ENCODE measurements at places on chromosomes 2 and 18.

DNA sequence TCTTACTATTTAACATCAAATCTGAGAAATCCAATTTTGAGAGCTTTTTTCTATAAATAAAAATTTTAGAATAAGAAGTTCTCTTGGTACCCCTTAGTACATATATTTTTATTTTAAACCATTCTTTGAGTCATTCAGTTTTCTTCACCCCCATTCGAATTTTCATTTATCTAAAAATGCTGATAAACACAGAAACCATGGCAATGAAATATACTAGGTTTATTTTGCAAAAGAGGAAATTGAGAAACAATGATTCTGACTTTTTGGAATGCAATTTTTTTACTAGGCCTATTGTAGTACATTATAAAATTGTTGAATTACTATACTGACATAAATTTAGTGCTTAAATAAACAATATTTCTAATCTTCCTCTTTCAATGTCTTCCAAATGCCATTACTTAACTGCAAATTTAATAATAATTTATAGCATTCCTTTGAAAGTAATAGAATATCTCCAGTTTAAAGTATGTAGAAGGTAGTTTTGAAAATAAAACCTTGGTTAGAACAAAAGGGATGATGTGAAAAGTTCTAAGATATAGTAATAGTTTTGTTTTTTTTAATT is 46.3 kb downstream of the TANK start:
- DNase-seq, result no peak

DNA sequence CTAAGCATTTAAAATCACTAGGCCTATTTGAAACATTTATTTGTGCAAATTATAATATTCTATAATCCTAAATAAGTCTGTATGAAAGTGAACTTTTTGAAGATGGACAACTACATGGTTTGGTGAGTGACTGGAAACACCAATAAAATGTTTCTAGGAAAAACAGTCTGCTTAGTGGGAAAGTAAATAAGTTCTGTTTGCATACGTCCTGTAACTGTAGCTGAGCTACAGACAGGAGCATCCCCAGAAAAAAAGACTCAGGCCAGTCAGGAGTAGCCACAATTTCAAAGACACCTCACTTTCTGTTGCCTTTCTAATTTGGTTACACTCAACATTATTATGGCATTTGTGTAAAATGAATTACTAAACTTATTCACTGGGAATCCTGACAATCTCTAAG is 28.4 kb upstream of the KCNJ3 start:
- no peak for DNase-seq

DNA sequence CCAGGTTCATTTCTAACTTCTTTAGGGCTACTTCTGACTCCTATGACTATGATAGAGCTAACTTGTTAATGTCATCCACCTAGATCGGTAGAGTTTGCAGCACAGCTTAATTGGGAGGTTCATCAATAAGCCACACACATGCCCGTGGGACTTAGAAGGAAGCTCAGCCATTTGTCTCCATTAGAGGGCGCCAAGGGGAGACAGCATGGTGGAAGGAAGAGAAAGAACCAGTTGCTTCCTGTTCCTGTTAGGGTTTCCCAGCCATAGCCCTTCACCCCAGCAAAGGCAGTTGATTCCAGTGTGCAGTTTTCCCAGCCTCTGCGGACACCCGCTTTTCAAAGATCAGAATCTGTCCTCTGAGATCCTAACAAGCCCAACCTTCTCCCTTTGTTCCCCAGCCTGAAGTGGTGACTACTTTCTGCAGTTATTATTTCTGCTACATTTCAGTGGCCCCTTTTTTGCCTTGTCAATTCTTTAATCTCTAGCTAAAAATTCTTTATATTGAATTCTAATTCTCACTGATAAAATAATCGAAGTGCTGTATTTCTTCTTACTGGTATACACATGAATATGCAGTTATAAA is 30.3 kb downstream of the MAIP1 start:
- DNase-seq, result peak; percentile 83

DNA sequence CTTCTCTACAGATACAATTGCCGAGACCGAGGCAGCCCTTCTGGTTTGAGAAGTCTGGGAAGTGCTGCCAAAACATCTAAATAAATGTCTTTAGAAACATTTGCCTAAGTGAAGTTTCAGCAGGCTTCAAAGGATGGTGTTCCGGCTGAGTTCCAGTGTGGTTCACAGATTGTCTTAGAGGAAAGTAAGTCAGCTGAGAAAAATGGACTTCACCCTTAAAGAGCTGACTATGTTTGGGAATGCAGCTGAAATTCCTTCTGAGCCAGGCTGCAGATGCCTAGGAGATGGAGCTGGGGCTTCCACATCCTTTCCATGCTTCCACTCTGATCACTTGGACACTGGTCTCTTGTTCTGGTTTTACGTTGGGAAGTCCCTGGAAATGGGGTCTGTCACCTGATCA is 83.6 kb downstream of the FHOD3 start:
- no peak for DNase-seq

- no peak for DNase-seq
Measured at GRCh38 chr2:108626995-108627394, 92.3 kb upstream of the RANBP2 start.

DNA sequence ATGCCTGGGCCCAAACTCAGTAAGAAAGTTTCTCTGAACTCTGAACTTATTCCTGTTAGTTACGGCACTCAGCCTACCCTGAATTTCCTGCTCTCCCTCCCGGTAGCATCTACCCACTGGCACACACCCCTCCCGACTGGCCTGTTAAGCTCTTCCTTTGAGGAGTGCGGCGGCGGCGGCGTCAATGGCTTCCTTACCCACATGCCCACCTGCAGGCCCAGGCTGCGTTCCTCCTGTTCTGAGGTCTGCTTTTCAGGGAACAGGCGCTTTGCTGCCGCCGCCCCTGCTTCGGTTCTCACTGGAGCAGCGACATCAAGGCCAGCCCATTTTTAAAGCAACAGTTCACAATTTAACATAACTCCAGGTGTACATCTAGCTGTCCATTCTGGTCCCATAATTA is 432.4 kb downstream of the DCDC2C start:
- DNase-seq, result no peak

GRCh38 chr2:102558463-102558862 is 60.9 kb upstream of the SLC9A2 start:
- DNase-seq, result no peak

DNA sequence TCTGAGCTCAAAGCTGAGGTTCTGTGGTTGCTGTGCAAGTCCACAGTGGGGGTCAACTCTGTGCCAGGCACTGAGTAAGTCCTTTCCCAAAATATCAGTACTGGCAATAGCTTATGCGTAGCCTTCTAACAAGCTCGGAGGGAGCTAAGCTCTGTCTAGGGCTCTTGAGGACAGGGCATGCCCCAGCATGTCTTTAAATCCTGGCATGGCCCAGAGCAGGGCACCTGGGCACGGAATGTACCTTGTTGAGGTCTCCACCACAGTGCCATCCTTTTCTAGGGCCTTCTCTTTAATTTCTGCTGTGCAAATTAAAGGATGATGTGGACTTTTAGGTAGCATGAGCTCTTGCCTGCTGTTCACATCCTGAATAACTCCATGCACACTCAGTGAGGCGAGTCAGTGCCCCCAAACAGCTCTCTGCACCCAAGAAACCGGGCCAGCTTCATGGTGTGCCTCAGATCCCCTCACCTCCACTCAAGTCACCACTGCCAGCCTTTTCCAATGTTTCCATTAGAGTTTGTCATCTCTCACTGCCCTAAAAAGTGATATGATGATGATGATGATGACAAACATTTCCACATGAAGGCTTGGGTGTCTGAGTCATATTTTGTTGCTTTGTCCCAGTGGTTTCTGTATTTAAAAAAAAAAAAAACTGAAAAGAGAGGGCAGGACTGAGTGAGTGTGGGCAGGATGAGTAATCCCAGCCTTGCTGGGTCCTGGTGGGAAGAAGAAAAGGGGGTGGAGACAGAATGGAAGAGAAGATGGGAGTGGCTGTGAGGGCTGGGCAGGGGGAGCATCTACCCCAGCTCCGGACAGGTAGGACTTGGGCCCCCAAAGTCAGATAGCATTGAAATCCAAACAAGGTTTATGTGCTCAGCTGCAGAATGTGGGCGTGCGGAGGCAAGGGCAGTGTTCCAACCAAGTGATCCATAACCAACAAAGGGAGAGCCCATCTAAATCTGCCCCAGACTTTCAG is 78.9 kb downstream of the ZBTB7C start:
- DNase-seq, result peak; percentile 86

DNA sequence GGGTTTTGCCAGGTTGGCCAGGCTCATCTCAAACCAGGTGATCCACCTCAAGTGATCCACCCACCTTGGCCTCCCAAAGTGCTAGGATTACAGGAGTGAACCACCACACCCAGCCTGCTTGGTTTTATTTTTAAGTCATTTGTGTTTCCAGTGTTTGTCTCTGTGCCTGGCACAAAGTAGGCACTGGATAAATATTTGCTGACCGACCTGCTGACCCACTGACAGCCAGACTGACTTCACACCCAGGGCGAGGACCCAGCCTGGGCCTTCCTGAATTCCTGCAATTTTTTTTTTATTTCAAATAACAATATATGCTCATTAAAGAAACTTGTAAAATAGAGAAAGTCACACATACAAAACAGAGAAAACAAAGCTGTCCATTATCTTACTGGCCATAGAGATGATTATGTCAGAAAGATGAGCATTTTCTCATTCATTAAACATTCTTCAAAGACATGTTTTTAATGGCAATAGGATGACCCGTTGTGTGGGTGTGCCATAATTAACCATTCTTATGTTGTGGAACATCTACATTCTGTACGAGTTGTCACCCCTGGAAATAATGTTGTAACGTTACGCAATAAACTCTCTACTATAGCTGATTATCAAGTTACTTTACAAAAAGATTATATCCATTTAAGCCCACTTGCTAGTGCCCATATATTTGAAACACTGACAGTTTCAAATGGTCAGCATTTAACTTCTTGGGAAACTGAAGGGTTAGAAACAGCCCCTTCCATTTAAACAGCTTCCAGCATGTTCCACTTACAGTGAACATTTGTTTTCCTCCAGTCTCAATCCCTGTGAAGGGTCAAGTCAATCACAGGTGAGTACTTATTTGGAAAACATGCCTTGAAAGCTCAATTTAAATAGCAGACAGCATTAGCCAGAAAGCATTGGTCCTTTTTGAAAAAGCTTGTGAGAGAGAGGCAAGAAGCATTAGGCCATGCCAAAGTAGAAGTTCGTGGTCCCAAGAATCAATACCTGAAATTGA is 25.7 kb upstream of the GATA6 start:
- DNase-seq, result no peak

DNA sequence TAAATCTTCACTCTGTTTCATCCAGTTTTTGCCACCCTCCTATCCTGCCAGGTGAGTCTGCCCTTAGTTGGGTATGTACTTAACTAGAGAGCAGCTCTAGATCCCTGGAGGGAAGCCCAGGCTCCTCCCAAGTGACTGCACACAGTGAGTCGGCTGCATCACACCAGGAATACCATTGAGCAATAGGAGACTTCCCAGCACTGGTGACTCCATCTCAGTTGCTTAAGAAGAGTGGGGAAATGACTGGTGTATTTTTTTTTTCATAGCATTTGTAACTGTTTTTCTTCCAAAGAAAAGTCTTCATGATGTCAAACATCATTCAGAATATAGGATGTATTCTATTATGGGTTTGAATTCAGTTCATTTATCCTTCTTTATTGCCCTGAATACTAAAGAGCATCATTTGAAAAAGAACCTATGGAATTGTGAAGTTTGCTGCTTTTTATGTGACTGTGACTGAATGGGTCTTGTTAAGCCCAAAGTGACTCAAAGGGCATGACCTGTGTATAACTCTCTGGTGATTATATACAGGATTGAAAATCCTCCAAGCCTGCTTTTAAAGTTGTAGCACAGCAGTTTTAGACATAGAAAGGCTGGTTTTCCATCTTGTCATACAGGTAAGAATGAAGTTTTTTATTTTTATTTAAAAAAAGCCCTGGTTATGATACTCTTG is 84.3 kb downstream of the MAP3K20 start:
- peak; percentile 95 for DNase-seq

DNA sequence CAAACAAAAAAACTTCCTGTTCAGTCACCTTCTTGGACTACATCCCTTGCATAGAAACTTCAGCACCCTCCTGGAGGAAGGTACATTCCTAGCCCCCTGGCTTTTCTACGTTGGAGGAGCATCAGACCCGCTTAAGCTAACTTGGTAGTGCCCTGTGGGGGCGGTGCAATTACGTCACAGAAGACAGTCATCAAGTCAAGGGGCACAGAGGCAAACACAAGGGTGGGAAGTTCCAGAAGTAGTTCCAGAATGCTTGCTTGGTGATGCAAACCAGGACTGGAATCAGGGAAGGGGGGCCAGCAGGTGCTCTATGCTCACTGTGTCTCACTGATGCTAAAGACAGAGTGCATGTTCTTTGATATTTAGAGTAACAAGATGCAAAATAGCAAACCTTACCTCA is 15.2 kb upstream of the AGFG1 start:
- DNase-seq, result peak; percentile 39
